Stimulated activated naive CD4-positive, alpha-beta T cell (primary cell): ENCODE measurements at places on chromosomes 3 and 15.

GRCh38 chr3:169813757-169814517, 1.2 kb upstream of the LRRC34 start:
- peak; percentile 64 for DNase-seq

DNA sequence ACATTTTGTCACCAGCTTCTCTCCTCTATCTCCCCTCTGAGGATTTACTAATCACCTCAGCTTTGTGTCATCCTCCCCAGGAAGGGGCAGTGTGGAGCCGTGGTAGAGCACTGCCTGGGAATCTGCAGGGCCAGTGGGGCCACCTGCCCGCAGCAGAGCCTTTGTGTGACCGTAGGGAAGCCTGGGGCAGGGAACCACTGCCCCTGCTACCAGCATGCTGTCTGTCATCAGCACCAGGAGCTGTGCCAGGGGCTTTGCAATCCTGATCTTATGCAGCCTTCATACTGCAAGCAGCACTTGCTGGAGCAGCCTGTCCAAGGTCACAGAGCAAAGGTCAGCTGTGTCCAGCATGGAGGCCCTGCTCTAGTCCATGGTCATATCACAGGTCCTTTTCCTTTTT, 170.2 kb upstream of the IL12A start:
- no peak for DNase-seq

- DNase-seq, result no peak
Measured at GRCh38 chr3:102756706-102757105, 321.9 kb downstream of the ZPLD1 start.

- no peak for DNase-seq
Measured at GRCh38 chr3:193313061-193313958, 65.2 kb downstream of the ATP13A5 start.

- no peak for DNase-seq
Measured at GRCh38 chr3:69294014-69294766, 91.7 kb downstream of the FRMD4B start.

GRCh38 chr15:51448622-51449399, 107.4 kb downstream of the GLDN start:
- DNase-seq, result no peak

DNA sequence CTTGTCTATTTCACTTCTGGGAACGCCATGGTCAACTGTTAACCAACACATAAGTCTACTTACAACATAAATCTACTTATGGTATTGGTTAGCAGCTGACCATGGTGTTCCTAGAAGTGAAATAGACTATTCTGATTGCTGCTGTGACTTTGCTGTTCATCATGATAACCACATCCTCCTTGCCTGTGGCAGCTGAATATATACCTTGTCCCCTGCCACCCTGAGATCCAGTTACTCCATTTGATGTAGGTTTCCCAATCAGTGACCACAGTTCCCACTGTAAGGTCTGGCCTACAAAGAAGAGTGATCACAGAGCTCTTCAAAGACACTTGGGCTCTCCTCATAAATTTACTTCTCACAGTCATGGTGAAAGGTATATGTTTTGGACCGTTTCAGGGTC, 66.8 kb upstream of the ALDH1A3 start:
- no peak for DNase-seq

GRCh38 chr3:52121464-52121805, 32.8 kb downstream of the POC1A start:
- DNase-seq, result no peak

DNA sequence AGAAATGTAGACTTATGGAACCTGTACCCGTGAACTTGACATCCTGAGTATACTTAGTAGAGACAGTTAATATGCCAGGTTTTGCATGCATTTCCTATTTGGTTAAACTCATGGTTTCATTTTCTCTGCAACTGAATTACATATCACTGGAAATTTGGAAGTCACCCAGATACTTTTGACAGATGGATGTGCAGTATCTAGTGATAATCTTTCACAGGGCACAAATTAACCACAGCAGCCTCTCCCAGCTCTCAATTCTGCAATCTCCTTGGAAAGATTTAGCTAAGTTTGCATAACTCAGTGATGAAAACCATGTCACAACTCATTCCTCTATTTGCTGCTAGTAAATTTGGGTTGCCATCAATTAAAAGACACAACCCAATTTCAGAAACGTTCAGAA, 162.3 kb upstream of the TPM1 start:
- DNase-seq, result no peak

- DNase-seq, result no peak
Measured at GRCh38 chr3:105762749-105763658, 105.8 kb downstream of the CBLB start.

DNA sequence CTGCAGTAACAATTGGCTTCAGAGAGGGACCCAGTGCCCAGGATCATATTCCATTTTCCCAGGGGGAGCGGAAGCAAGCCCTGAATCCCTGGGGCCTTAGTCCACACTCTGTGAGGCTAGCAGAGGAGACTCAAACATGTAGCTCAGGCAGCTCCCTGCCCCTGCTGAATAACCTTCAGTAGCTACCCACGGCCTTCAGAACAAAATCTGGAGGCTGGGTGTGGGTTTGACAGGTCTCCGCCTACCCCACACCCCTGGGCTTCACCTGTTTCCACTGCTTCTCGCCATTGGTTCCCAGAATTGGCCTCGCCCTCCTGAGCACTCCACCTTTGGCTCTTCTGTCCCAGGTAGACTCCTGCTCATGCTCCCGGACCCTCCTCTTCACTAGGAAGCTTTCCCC, 93.6 kb upstream of the ATP2B2 start:
- DNase-seq, result no peak

DNA sequence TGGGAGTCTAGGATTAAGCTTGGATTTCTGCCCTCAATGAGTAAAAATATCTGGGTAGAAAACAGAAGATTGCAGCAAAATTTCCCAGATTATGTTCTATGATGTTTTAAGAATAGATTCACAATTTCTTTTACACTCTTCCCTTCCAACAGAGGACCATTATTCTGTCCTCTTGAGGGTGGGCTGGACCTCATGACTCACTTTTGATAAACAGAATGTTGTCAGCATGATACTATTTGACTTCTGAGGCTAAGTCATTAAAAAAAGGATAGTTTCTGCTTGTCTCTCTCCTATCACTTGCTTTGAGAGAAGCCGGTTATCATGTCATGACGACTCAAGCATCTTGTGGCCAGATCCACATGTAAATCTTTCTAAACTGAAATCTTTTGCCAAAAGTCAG, 396.2 kb upstream of the CDIN1 start:
- no peak for DNase-seq
